ENCODE measurements at places on chromosomes 4 and X.

GRCh38 chr4:55530691-55531090, 16.0 kb downstream of the CLOCK start:
- DNase-seq: no peak

- no peak for DNase-seq
Measured at GRCh38 chr4:35463251-35463952, 780.9 kb downstream of the ARAP2 start.

- no peak for DNase-seq
Measured at GRCh38 chr4:76435528-76436319, 695 bp downstream of the SHROOM3 start.

GRCh38 chrX:69321006-69321655, 155.9 kb upstream of the PJA1 start:
- no peak for DNase-seq

- no peak for DNase-seq
Measured at GRCh38 chr4:180060159-180060889, 2182.9 kb upstream of the TENM3 start.

DNA sequence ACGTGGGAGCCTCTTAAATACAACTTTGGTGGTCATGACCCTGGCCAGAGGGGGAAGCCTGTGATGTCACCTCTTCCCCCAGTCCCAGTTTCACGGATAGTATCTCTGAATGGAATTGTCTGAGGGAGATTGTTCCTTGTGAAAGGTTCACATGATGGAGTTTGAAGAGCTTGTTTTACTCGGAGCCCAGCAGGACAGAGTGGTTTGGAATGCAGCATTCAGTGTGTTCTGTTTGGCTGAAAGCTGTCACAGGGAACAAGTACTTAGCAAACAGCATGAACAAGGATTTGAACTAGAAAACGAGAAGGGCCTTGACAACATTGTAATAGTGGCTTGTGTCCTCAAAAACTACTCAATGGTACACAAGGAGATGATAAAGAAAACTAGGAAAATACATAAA, 133.9 kb upstream of the CXorf66 start:
- no peak for DNase-seq
